ENCODE measurements at places on chromosomes 11 and 22. TPM values are rescaled to one million over a fixed set of nuclear protein-coding genes. Genes with fewer than 3 reads are reported as not detected.

CCDC87 gene
- total RNA-seq = 0.24 TPM

GRCh38 chr22:33659448-33659847 lies 260.8 kb downstream of the LARGE1 start:
- no peak for DNase-seq

DNA sequence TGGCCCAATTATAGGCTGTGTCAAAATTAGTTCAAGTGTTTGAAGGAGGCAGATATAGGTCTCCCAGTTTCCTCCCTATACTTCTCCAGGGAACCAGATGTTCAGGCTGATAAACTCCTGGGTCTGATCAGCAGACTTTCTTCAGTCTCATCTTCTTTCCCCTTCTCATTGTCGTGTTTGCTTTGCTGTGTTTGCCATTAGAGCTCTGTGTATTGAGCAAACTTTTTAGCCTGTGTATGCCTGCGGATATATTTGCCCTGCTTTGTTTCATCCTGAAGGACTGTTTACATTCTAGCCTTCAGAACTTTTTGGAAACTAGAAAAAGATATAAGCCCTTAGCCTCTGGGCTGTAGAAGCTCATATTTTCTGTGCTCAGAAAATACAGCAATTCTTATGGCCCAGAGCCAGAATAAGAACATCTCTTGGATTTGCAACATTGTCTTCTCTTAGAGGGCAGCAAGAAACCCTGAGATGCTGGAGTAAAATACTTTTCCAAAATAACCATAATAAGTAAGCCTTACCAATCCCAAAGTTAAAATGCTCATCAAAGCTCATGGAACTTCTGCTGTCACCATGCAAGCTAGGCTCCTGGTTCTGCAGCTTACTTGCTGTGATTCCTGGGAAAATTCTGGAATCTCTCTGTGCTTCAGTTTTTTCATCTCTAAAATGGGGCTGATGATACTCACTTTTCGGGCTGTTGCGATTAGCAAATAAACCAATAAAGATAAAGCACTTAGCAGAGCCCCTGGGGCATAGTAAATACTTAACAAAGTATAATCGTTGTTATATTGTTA lies 34.1 kb upstream of the ME3 start:
- DNase-seq = no peak

DNA sequence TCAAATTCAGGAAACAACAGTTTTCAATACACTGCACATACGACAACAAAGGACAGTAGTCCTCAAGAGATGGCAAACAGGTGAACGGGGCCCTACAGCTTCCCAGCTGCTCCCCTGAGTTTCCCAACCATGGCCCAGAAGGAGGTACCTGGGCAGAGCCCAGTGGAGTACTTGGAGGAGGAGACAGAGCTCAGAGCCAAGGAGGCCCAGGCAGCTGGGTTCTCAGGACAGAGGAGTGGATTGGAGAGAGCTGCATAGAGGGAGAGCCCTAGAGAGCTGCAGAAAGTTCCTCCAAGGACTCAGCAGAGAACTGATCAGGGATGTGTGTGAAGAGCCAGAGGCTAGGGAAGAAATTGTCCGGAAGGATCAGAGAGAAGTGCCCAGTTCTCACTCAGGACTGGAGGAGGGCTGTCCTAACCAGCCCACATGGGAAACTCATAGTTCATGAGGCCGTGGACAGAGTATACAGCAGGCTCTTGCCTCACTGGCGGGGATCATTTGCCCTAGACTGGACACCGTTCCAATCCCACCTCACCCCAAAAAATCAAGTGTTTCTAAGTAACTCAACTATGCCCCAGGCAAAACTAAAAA lies 7.6 kb upstream of the ASCL2 start:
- no peak for DNase-seq

GRCh38 chr11:46890665-46891064 lies 27.7 kb downstream of the LRP4 start:
- DNase-seq = no peak

GRCh38 chr22:49971232-49972162 lies 10.9 kb downstream of the PIM3 start:
- DNase-seq = peak; percentile 91

GRCh38 chr11:42179216-42179615 lies 719.8 kb upstream of the LRRC4C start:
- DNase-seq = no peak

OOSP3 gene
- not detected for total RNA-seq

SCGB1D2 gene
- 3.7 TPM for total RNA-seq

COA4 gene
- 46.5 TPM for total RNA-seq

HBB gene
- 121 TPM for total RNA-seq

DNA sequence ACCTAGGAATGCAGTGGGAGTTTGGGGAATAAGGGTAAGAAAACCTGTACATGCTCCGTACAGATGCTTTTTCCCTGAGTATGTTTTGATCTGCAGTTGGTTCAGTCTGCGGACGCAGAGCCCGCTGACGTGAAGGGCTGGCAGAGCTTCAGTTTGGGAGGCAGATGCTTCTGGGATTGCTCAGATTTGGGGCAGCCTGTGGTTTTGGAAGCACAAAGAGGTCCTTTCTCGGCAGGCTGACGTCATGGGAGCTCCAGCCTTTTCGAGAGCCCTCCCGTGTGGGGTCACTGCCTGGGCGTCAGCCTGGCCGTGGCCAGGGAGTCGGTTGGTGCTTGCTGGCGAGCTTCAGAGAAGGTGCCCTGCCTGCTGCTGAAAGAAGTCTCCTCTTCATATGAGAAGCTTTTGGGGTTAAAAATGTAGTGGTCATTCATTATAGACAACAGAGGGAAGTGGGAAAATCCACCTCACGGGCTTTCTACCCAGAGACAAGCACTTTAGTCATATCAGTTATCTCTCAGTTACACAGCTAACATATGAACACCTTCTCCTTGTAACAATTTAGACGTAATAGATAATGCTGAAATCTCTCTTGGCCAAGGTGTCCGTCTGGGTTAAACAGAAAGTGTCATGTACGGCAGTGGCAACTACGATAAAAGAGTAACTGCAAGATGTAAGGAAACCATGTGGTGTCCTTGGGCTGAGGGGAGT lies 26.8 kb downstream of the TPCN2 start:
- DNase-seq = peak; percentile 89

DNA sequence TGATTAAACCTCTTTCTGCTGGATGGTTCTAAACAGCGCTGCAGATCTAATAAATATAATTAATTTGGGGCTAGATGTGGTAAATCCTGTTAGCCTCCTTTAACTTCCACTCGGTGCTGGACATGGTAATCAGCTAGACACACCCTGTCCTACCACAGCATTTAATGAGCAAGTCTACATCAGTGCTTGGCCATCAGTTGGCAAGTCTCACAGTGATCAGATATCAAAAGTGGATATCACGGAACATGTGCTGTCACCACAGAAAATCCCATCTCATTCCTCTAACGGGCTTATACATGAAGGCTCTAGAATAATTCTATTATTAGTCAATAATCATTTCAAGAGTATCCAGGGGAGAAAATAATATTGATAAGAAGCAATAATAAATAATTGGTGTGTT lies 5.6 kb upstream of the USP28 start:
- DNase-seq = no peak

OAF gene
- total RNA-seq = 30.0 TPM

GRCh38 chr11:75598264-75598663 lies 36.2 kb downstream of the SERPINH1 start:
- DNase-seq = no peak

OR52E8 gene
- not detected for total RNA-seq

SGSM1 gene
- 9.2 TPM for total RNA-seq

- DNase-seq = peak; percentile 81
These were observed 25.2 kb downstream of the FLRT1 start for GRCh38 chr11:64060861-64061444.

- no peak for DNase-seq
These were observed 717 bp upstream of the SLC7A4 start for GRCh38 chr22:21032868-21033688.

GRCh38 chr11:15150507-15150906 lies 35.8 kb downstream of the INSC start:
- no peak for DNase-seq

GRCh38 chr11:9758637-9759518 lies 95.0 kb downstream of the SWAP70 start:
- DNase-seq = peak; percentile 92

GRCh38 chr11:128691802-128692752 lies 1.8 kb upstream of the FLI1 start:
- peak; percentile 42 for DNase-seq

- DNase-seq = peak; percentile 57
These were observed 762 bp upstream of the CCDC134 start for GRCh38 chr22:41799486-41800347.

TPH1 gene
- 0.08 TPM for total RNA-seq

SLC1A2 gene
- 2.0 TPM for total RNA-seq

GRCh38 chr11:1988667-1989317 lies 8.8 kb downstream of the H19 start:
- peak; percentile 17 for DNase-seq

DNA sequence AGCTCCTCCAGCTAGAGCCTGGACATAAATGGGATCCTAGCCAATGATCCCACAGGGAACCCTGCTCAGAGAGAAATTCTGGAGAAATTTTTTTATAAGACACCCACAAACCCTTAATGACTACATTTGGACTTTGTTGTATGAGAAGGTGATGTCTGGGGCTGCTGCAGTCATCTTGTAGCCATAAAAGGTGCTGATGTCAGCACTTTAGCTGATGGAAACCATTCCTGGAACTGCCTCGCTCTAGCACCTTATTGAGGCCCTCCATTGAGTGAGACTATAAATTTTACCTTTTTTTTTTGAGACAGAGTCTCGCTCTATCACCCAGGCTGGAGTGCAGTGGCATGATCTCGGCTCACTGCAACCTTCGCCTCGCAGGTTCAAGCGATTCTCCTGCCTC lies 610.7 kb downstream of the OPCML start:
- no peak for DNase-seq

OR52I1 gene
- total RNA-seq = not detected

- no peak for DNase-seq
These were observed 64.5 kb downstream of the C11orf91 start for GRCh38 chr11:33636104-33636503.

DNA sequence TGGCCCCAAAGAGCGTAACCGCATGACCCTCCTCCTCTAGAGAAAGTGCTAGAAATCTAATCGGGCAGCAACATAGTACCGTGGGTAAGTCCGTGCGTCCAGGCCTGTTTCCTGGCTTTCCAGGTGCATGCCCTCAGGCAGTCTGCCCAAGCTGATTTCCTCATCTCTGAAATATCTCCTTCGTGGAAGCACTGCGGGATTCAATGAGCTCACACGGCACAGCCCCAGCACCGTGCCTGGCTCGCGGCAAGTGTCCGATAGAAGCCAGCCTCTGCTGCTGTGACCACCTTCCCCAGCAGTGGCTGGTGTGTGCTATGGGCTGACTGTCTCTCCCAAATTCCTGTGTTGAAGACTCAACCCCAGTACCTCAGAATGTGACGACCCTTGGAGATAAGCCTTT lies 20.7 kb downstream of the RPUSD4 start:
- no peak for DNase-seq

- DNase-seq = no peak
These were observed 228.6 kb upstream of the DDI1 start for GRCh38 chr11:103807806-103808205.

CREB3L1 gene
- total RNA-seq = 69.2 TPM

DESI1 gene
- 38.4 TPM for total RNA-seq

All from Right ventricle myocardium superior (tissue), 1 donor.